PC-9 (cell line): ENCODE measurements at places on chromosomes 12 and 14. TPM values are rescaled to one million over a fixed set of nuclear protein-coding genes. Genes with fewer than 3 reads are reported as not detected.

The TPH2 gene
- not detected in 2 replicates for total RNA-seq

The CFAP251 gene
- total RNA-seq: 3.7 and 4.3 TPM in 2 replicates

The KRT79 gene
- total RNA-seq: 0.28 TPM in 1 of 2 replicates, not detected in the other

DNA sequence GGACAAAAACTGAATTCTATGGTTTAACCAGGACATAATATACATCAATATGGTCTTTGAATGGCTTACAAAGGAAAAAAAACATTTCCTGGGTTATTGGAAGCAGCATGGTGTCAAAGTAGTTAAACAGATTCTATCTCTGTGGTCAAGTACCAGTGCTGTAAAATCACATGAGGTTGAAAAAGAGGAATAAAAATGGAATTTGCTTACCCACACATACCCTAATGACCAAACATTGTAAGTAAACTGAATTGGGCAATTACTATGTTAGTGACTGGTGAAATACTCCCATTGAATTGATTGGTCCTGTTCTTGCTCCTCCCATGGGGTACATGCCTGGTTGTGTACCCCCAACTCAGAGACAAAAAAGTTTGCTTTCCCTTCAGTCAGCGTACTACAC lies 19.6 kb downstream of the IFNG start:
- H3K36me3 ChIP-seq: no peaks in the 10 kb centered on the region
- no peaks in the 10 kb centered on the region for H3K27me3 ChIP-seq
- H3K4me1 ChIP-seq: no peaks in the 10 kb centered on the region

GRCh38 chr14:89720076-89720687 lies 234.3 kb downstream of the EFCAB11 start:
- no peaks in the 10 kb centered on the region for H3K36me3 ChIP-seq
- DNase-seq: no peak
- peaks cover 40% of the 10 kb centered on the region; the same call in 1 of the 2 replicates for H3K27me3 ChIP-seq
- no peaks in the 10 kb centered on the region for H3K4me1 ChIP-seq
- no peak overlapping the region for H3K27ac ChIP-seq

GRCh38 chr12:42325653-42326474 lies at the start of the genes PPHLN1 and ZCRB1:
Gene PPHLN1 (plus strand): TSS chr12:42326167. CDS start chr12:42335903, 9,736 bp downstream.
Gene ZCRB1 (minus strand): TSS chr12:42326094. CDS start chr12:42324102, 1,992 bp downstream.
- DNase-seq: peak; percentile 73
- H3K4me1 ChIP-seq: peaks cover 17% of the 10 kb centered on the region
- H3K4me3 ChIP-seq: peak within 1 kb of the TSS; percentile 95
- H3K27ac ChIP-seq: peak within 1 kb of the TSS; percentile 64
- no peaks in the 10 kb centered on the region; the same call in 1 of the 2 replicates for H3K36me3 ChIP-seq
- H3K27me3 ChIP-seq: no peaks in the 10 kb centered on the region
